ENCODE measurements at places on chromosomes 1 and 21.

DNA sequence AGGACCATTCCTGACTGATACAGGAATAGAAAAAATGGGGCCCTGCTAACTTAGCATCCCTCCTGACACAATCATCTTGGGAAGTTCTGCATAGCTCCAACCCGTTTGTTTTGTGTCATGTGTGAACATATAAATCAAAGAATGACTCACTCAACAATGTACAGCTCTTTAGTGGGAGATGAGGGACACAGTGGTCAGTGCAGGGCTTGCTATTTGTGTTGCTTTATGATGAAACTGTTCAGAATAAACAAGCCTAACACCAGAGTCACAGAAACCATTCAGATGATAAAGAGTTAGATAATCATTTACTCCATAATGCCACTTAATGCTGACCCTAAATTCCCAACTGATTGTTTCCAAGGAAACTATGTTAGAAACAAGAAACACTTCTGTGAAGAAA lies 154.2 kb upstream of the ZNHIT6 start:
- DNase-seq: no peak

DNA sequence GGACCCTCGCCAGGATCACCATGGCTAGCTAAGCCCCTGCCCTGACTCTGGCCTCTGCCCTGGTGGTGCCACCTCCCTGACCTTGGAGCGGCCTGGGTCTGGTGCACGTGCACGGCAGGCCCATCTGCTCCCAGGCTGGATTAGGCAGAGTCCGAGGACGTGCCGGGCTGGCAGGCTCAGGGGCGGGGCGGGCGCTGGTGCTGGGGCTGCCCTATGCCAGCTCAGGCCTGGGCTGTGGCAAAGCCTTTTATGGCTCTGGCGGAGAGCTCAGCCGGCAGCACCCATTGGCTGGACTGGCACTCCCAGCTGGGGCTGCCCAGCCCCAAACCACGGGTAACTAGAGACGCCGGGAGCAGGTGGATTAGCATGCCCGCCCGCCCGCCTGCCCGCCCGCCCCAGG lies 17.1 kb upstream of the EDN2 start:
- DNase-seq: no peak

DNA sequence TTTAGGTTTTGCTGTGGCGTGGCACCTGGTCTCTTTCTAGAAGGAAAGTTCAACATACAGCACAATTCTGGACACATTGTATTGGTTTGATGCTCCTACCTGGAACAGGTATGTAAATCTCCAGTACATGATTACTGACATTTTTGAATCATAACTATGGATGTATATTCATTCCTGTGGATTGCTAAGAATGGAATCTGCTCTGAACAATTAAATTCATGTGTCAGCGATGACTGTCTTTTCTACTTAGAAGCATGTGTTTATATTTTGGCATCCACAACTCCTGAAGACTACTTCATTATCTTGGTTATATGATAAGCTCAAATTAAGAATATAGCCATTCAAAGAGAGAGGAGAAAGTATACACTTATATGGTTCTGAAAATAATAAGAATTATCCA lies 291.8 kb downstream of the CHRM3 start:
- DNase-seq: no peak

DNA sequence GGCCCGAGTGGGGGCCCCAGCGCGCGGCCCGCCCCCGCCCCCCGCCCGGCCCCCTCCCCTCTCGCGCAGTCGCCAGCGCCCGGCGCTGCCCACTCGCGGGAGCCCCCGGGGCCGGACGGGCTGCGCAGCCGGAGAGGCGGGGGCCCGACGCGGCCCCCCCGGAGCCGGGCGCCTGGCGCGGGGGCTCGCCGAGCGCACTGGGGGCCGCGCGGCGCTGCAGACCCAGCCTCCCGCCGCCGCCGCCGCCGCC lies 146 bp upstream of the ZNF362 start:
- no peak for DNase-seq

- DNase-seq: no peak
These were observed 113.1 kb upstream of the BMP8A start for GRCh38 chr1:39378377-39378776.

GRCh38 chr1:211606332-211606913 lies 27.5 kb upstream of the SLC30A1 start:
- DNase-seq: peak; percentile 33

DNA sequence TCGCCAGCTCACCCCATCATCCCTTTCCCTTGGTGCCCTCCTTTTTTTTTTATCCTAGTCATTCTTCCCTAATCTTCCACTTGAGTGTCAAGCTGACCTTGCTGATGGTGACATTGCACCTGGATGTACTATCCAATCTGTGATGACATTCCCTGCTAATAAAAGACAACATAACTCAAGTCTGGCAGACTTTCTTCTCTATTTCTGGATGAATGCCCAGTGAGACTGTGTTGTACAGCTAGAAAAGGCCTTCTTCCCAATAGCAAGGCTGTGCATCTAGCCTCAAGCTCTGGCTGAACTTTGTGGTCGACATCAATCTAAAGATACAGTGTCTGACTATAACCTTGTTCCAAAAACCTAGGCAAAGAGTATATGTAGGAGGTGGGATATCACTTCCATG lies 6.4 kb downstream of the IL24 start:
- DNase-seq: no peak

DNA sequence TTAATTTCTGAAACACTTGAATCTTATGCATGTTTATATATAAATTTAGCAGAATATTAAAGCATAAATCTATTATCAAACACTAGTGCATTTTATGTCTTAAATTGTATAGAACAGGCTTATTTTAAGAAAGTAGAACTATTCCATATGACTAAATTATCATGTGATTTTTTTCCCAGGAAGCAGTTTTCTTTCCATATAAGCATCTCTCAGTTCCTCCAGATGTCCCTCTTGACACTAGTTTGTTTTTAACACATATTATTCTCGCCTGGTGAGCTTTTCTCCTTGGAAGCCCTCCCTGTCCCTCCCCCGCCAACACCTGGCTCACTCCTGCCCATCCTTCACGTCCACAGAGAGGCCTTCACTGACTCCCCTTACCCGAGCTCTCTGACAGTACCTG lies 48.3 kb upstream of the BCAR3 start:
- DNase-seq: no peak

- peak; percentile 59 for DNase-seq
These were observed 5.7 kb upstream of the PPP1R15B start for GRCh38 chr1:204417074-204417997.

DNA sequence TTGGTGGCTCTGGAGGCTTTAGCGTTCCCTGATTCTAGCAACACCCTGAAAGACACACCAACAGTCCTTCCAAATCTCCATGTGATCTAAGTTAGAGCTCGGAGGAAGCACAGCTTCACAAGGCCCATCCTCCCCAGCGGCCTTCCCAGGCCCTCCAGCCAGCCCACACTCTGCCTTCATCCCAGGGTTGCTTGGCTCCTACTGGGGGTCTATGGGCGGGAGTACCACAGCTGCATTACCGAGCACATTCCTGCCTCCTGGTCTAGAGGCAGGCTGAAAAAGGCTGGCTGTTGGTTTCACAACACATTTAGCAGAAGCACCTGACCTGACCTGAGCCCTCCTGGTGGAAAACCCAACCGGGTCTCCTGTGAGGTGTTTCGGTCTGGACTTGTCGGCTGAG lies 54.7 kb upstream of the TRIM67 start:
- no peak for DNase-seq
